ENCODE measurements at places on chromosomes 16 and 17.
A peak's percentile ranks its signal among the peaks of the same experiment; 100 is the strongest.

- no peak for DNase-seq
These were observed 119.2 kb downstream of the METRNL start for GRCh38 chr17:83198366-83199341.

DNA sequence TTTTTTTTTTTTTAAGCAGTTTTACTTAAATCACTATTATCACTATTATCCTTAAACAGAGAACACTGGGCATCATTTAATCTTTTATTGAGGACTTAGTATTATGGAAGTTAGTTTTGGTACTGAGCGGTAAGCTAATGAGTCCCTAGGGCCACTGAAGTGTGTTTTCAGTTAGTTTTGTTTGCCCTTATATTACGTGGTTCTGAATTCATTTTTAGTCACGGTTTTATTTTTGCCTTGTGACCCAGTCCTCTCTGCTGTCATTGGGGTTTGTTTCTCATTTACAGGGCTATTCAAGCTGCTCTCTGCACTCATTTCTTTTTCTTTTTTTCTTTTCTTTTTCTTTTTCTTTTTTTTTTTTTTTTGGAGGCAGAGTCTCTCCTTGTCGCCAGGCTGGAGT, 17.3 kb downstream of the RABEP1 start:
- DNase-seq, result no peak

GRCh38 chr17:43070257-43070656, 45.2 kb downstream of the RND2 start:
- no peak for DNase-seq

- DNase-seq, result no peak
These were observed at the start of gene RHBDL3 for GRCh38 chr17:32265192-32265923. TSS of gene RHBDL3 (plus strand) at chr17:32265832. CDS start at chr17:32266190, 358 bp downstream.

DNA sequence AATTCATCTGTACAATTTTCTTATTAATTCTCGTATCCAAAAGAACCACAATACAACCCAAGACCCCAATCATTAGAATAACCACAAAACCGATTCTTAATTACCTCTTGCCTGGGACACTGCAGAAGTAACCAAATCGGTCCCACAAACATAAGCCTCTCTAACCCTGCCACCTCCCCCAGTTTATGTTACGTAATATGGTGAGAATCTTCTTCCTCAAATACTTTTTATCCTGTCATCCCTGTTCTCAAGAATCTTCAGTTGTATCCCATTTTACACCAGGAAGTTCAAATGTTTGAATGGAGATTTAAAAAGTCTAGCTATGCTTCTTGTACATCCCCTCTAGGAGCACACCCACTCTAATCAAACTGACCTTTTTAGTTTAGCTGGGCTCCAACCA, 269.3 kb upstream of the TBX2 start:
- no peak for DNase-seq

- no peak for DNase-seq
These were observed 11.3 kb upstream of the MLLT6 start for GRCh38 chr17:38693700-38694329.

DNA sequence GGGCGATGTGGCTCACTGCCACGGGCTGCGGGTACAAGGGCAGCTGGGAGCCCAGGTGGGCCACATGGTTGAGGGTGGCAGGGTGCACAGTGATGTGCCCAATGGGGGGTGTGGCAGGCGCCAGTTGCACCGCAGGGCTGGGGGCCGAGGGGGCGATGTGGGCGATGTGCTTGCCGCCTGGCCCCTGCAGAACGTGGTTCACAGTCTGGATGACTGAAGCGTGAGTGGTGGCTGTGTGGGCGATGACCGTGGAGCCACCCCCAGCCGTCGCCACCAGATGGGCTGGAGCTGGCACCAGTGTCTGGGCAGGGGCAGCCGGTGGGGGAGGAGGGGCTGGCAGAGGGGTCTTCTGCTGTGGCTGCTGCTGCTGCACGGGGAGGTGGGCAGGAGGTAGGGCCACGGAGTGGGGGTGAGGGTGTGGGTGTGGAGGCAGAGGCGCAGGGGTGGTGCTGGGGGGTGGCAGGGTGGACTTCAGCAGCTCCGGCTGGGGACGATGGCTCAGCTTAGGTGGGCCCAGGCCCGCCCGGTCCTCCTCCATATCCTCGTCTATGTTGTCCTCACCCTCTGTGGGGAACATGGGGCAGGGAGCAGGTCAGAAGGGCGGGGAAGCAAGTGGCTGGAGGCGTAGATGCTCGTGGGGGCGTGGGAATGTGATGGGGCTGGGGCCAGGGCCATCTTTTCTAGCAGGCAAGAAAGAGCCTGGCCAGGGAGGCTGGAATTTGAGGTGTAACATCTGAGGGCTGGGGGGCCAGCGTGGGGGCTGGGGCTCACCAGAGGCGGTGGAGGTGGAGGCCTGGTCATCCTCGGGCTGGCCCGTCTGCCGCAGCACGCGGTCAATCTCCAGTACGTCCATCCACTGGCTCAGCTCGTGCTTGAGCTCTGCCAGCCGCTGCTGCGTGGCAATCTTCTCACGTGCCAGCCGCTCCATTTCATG, 13.5 kb downstream of the MNT start:
- DNase-seq, result no peak

DNA sequence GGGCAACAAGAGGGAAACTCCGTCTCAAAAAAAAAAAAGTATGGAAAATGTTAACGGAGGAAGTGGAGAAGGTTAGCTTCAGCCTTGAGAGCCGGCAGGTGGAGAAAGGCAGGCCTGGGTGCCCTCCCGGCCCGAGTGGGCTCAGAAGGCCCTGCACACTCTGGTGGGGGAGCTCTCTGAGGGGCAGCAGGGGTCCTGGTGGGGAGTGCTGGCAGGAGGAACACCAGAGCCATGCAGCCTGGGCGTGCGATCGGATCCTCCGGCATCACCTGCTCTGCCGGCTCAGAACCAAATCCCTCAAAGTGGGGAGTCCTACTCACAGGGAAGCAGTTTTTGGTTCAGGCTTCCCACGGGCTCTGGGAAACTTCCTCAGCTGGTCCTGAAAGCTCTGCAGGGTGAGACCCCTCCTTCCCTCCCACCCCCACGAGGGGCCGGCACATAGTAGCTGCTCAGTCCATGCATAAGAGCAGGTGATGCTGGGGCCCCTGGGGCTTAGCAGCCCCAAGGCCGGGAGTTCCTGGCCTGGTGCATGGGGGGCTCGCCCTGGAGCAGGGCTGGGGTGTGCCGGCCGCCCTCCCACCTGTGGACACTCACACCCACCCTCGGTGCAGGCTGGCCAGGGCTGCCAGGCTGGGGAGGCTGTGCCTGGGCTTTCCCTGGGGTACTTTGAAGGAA, 1.2 kb downstream of the FN3K start:
- DNase-seq, result no peak

- DNase-seq, result peak; percentile 93
These were observed 9.3 kb downstream of the CORO6 start for GRCh38 chr17:29613352-29613837.

DNA sequence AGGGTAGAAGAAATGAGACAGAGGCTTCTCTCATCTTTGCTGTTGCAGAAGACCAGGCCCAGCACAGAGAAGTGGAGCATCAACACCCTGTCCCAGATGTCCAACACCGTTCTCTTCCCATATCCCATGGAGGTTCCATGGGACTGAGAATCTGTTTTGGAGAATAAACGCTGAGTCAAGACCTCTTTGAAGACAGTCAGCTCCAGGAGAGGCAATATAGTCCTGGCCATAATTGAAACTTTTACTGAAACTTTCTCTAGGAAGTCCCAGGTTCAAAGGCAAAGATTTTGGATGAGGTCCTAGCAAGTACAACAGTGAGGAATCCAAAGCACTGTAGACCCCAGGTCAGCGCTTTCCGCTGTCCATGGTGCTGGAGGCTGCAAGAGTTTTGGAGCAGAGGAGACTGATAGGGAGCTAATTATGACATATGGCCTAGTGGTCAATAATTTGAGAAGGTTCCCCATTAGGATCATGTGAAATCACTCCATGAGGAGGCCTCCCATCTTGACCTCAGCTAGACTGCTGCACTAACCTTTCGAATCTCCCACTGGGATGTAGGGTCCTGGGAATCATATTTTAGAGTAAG, 36.0 kb downstream of the OSBPL7 start:
- DNase-seq, result no peak

DNA sequence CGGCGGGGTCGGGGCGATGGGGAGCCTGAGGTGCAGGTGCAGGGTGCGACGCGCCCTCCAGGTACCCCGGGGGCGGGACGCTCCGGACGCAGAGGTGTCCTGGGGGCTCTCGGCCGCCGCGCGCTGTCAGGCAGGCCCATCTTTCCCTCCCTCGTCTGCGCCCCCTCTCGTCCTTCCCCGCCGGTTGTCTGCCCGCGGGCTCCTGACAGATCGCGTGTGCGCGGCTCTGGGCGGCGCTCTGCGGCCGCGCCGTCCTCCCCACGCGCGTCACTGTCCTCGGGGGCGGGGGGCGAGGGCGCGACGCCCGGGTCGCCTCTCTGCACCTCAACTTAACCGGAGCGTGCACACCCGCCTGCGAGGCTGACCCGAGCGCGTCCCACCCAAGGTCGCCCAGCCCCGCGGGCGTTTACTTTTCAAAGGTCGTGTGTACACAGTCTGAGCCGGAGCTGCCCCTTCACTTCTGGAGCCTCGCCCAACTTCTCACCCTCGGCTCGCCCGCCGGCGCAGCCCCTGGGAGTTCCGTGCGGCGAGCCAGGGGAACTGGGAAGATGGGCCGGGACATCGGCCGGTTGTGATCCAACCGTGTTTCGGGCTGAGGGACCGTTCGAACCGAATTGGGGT, 512 bp downstream of the AKAP1 start:
- DNase-seq, result peak; percentile 43

GRCh38 chr17:16150251-16150856, 65.0 kb downstream of the NCOR1 start:
- no peak for DNase-seq

GRCh38 chr17:10216213-10216938, 18.0 kb upstream of the GAS7 start:
- DNase-seq, result no peak

DNA sequence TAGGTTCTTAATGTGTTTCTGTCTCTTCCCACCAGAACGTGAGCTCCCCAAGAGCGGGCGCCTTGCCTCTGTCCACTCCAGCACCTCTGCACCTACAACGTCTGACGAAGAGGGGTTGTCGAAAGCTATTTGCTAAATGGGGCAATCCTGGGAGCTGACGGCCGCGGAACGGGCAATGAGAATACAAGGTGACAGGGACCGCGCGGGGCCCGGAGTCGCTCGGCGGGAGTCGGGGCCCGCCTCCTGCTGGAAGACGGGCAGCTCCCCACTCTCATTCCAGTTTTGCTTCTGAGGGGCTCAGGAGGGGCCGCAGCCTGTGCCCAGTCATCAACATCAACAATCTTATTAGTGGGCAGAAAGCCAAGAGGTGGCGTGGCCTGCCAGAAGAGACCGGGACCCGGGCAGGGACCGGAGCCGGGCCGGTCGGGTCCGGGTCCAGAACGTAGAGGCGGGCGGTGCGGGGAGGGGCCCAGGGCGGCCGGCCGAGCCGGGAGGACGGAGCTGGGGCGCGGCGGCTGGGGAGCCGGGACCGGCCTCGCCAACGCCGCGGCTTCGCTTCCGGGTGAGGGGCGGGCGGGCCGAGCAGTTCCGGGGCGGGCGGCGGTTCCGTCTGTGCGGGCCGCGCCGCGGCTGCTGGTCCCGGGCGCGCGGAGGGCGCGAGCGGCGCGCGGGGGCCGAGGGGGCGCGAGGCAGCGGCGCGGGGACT, at the start of gene MOSMO:
Gene MOSMO, plus strand, starts transcription at position 603 of the 706 bp plus-strand sequence. CDS start 191 bp downstream, outside the sequence.
- peak; percentile 70 for DNase-seq

DNA sequence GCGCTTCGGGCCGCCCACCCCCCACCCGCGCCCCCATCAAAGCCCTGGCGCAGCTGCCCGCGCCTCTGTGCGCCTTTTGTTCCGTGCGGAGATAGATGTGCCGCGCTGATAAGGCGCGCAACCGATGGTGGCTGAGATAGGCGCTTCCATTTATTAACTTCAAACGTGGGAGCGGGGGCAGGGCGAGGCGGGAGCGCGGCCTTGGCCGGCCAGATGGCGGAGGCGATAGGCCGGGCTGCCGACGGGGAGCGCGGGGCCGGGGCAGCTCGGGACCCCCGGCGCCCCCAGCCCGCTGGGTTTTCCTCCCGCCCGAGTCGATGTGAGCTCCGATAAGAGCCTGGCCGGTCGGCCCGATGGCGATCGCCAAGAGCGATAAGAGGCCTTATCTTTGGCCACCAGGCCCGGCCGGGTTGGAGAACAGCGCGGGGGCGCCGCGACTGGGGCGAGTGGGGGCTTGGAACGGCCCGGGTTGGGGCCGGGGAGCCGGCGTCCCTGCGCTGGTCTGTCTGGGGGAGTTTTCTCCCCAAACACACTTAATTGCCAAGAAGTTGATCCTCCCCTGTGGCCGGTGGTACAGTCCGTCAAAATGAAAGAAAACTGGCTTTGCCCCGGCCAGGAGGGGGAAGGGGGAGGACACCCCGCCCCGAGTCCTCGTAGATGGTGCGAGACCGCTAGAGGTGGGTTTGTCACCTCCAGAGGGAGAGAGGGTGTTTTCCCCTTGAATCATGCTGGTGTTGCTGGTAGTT, 2.7 kb downstream of the ZFPM1 start:
- DNase-seq, result peak; percentile 47
